Activated naive CD8-positive, alpha-beta T cell treated with anti-CD3 and anti-CD28 coated beads, Interleukin-2, amount 10 ng/mL, durations not matched to agents 7 days and 5 days (primary cell): ENCODE measurements at places on chromosomes 5 and 9.
A peak's percentile ranks its signal among the peaks of the same experiment; 100 is the strongest.

GRCh38 chr9:121369595-121370265 lies at the start of gene STOM:
Gene STOM (minus strand): TSS chr9:121370250. CDS start chr9:121370187, 63 bp downstream.
- DNase-seq: no peak

DNA sequence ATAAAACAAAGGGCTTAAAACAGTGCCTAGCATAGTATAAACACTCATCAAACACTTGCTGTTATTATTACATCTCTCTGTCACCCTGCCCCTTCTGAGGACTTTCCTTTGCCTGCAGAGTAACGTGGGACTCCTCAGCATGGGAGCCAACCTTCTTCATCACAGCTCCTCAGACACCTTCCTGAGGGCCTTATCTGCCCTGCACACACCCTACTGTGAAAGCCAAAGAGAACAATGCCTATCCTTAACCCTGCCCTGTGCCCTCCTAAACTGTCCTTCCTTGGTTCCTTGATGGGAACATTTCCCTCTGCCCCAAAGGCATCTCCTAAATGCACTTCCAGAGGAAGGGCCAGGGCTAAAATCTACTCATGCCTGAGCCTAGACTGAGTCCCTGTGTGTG lies 20.6 kb upstream of the HAND1 start:
- no peak for DNase-seq

DNA sequence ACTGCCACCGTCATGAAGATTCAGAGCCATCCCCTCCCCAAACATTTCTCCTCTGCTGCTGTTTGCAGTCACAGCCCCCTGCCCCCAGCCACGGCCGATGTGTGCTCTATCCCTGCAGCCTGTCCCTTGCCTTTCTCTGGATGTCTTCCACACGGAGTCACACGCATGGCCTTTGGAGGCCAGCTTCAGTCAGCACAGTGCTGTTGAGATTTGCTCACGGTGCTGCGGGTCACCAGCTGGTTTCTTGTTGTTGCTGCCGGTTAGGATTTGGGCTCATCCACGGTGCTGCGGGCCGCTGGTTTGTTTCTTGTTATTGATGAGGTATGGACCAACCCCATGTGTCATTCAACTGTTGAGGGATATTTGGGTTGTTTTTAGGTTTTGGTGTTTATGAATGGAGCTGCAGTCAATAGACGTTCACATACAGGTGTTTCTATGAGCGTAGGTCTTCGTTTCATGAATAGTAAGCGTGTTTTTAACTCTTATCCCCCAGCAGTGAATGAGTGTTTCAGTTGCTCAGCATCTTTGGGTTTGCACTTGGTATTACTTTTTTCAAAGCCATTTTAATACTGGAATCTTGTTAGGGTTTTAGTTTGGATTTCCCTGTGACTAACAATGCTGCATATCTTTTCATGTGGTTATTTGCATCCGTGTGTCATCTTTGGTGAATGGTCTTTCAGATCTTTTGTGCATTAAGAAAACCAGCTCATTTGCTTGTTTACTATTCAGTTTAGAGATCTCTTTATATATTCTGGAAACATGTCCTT lies 57.6 kb downstream of the AHRR start:
- DNase-seq: no peak

DNA sequence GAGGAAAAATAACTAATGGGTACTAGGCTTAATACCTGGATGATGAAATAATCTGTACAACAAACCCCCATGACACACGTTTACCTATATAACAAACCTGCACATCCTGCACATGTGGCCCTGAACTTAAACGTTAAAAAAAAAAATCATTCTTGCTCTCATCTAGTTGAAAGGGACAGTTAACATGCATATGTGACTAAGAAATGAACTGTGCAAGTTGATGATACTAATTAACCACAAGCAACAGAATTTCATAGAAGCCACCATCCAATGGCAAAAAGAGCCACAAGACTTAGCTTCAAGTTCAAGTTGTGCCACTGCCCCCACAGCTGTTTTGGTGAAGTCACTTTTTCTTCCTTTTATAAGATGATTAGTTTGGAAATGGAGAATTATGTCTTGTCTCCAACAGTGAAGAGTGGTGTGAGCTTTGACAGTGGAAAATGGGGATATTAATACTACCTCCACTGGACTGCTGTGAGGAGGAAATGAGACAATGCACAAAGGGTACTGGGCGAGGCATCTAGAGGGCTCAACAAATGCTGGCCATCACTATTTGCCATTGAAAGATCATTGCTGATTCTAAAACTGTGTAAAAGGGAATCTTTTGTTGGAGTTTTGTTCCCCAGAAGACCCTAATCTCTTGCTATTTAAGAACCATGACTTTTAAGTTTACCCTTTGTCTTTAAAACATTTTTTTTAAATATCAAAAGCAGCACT lies 202.1 kb downstream of the EBF1 start:
- DNase-seq: no peak

- DNase-seq: peak; percentile 85
Observed at GRCh38 chr9:34380511-34381315, 4.0 kb upstream of the MYORG start.

DNA sequence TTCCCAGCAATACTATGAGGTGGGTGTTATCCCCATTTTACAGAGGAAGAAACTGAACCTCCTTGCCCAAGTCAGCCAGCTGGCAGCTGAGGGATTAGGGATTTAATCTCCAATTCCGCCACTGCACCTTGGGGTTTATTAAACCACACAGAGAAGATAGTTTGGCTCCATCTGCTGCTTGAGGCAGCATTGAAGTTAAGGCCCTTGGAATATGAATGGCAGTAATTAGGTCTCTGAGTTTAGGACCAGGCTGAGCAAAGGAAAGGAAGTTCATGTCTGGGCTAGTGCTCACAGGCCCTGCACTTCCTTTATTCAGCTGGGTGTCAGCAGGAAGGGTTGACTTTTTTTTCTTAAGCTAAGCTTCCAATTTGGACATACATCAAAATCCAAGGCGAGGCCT lies 86.9 kb upstream of the GDNF start:
- no peak for DNase-seq

GRCh38 chr9:121788686-121789366 lies 137.4 kb downstream of the DAB2IP start:
- DNase-seq: no peak

DNA sequence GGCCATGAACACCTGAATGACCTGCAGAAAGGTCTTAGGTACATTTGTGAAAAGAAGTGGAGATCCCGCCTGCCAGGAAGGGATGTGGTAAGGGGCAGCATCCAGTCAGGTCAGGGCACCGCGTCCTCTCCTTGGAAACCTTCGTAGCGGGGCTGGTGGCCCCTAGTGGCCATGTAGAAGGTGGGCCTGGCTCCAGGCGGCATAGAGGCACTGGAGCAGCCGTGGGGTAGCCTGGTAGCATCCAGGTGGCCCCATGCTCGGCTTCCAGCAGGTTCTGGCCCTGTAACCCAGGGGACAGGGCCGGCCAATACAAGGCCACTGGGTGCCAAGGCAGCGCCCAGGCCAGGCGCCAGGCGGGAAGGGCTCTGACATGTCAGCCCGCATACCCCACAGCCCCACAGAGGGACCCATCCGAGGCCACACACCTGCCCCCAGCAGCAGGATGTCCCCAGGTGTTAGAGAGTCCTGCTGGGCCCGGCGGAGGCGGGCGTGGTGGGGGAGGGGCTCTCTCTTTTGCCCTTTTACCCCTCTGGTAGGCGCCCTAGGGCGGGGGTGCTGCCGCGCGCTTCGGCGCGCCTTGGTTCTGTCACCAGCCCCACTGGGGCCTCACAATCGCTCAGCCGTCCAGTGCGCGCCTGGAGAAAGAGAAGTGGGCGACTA lies 58.3 kb upstream of the SPATA31E1 start:
- DNase-seq: no peak

DNA sequence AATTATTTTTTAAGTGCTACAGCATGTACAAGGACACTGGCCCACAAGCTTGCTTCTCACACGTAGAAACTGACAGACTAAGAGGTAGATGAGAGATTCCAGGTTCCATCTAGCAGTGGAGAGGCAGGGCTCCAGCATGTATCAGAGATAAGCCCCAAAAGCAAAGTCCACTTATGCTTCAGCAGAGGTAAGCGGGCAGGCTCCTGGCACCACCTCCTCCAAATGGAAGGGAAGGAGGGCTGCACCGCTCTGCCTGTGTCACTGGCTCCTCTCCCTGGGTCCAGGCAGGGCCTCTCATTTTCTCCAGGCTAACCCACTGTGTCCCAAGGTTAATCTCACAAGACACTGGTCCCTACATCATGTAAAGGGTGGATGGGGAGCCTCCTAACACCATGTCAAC lies 15.9 kb downstream of the GRHPR start:
- DNase-seq: no peak

- DNase-seq: peak; percentile 39
Observed at GRCh38 chr9:124551472-124552272, 44.5 kb upstream of the NR5A1 start.

- no peak for DNase-seq
Observed at GRCh38 chr5:16615741-16616535, 859 bp downstream of the RETREG1 start.

DNA sequence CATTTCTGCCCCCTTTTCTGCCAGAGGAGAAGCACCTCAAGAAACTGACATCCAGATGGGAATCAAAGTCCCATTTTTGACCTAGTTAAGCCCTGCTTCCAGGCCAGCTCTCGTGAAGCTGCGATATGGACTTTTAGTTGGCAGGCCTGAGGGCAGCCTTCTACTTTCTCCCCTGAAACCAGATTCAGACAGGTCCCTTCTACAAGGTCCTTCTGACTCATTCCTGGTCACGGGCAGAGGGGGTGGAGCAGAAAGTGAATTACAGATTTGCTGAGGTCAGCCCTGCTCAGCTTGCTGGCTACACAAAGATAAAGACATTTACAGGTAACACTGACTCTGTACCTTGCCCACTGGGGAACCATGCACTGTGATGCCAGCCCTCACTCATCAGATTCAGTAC lies 52.8 kb upstream of the TUT7 start:
- no peak for DNase-seq

GRCh38 chr5:26259081-26259480 lies 779.3 kb downstream of the CDH9 start:
- no peak for DNase-seq

DNA sequence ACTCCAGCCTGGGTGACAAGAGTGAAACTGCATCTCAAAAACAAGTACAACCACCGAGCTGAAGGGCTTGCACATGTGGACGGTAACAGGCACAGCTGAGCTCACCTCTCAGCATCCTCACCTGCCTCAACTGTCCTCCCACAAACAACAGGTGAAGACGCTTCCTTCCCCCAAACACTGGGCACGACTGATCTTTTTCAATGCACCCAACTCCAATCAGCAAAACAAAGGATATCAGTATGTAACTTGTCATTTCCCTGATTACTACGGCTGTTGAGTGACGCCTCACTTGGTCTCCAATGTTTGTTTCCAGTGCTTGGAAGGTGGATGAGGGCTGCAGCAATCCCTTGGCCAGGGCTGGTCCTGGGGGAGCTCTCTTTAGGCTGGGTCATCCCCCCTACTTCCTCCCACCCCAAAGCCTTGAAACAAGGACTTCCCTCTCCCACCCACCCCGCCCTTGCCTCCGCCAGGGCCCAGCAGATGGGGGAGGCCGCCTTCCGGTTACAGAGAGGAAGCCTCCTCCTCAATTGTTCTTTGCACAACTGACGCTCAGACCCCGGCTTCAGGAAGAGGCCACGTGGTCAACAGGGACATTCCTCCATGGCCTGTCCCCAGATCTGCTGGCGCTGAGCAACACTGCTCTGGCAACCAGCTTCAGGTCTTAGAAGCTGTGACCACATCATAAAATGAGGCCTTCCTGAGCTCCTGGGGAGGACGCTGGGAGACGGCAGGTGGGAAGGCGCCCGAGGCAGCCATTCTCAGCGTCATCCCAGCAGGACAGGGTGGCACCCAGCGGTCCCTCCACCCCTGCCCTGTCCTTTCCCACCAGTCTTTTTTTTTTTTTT lies 5.9 kb downstream of the FAM78A start:
- peak; percentile 68 for DNase-seq

DNA sequence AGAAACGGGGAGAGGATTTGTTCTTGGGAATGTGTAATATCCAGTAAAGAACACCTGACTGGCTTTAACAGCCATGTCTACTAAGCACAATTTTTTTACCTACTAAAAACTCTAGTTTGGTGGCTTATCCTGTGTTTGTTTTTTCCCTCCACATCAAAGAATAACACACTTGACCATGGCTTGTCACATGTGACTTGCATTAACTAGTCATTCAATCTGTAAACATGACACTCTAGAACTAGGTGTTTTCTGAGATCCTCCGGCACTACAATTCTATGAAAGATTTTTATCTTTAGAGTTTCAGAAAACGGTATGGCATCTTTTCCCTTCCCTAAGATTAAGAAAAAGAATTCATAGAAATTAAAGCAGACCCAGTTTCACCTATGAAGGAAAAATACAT lies 103.7 kb downstream of the CEMIP2 start:
- DNase-seq: no peak

DNA sequence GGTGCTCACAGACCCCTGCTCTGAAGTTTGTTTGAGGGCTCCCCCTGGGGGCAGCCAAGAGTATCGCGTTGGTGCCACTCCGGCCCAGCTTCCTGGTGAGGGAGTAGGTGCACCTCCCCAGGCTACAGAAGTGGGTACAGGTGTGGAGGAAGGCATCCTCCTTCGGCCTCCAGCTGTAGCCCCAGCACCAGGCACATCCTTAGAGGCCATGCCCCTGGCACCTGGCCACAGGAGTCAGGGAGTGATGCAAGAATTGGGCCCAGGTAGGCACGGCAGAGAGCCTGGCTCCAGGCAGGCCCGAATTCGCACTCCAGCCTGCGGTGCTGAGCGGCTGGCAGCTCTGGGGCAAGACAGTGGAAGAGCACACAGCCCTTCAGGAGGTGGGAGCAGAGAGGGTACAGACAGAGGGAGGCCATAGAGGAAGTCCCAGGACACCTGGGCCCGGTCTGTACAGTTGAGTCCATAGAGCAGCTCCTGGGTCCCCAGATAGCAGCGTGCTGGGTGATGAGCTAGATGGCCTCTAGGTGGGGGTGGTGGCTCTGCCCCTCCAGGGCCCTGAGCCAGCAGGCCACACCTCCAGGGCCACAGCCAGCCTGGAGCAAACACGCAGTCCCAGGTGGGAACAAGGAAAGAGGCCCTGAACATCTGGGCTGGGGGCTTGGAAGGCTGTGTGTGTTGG lies 2.4 kb downstream of the SAPCD2 start:
- peak; percentile 90 for DNase-seq

- DNase-seq: no peak
Observed at GRCh38 chr5:72179816-72180440, 72.7 kb downstream of the MAP1B start.

- no peak for DNase-seq
Observed at GRCh38 chr9:76603448-76603895, 144.5 kb downstream of the GCNT1 start.

- DNase-seq: no peak
Observed at GRCh38 chr5:150219142-150219541, 29.3 kb downstream of the SLC6A7 start.

GRCh38 chr5:51944500-51945125 lies 561.4 kb downstream of the ISL1 start:
- no peak for DNase-seq

GRCh38 chr5:79069488-79070349 lies at the start of the genes BHMT2 and DMGDH:
Gene BHMT2 (plus strand): TSS chr5:79069767. CDS start chr5:79069783, 16 bp downstream.
Gene DMGDH (minus strand): TSS chr5:79069674. CDS start chr5:79069620, 54 bp downstream.
- peak; percentile 31 for DNase-seq

DNA sequence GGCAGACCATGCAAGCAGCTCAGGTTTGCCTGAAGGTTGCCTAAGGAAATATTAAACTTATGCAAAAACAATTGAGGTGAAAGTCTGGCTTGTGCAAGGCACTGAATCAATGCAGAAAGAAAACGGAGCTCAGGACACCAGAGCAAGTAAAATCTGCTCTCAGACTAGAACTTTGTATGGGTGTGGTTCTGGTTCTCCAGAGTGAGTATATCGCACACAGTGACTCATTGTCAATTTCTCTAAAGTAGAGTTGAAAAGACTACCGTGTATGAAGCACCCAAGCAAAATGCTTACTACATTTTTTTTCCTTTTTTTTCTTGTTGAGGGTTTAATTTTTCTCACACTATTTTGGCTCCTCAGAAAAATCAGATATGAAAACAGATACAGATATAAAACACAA lies 650.3 kb upstream of the CDH10 start:
- no peak for DNase-seq

GRCh38 chr5:34555699-34556508 lies 100.2 kb upstream of the RAI14 start:
- no peak for DNase-seq
